Foreskin fibroblast (primary cell): ENCODE measurements at places on chromosomes 5 and 9.
A peak's percentile ranks its signal among the peaks of the same experiment; 100 is the strongest.

GRCh38 chr5:60287174-60287771 is 393.7 kb upstream of the PDE4D start:
- DNase-seq: peak; percentile 3

DNA sequence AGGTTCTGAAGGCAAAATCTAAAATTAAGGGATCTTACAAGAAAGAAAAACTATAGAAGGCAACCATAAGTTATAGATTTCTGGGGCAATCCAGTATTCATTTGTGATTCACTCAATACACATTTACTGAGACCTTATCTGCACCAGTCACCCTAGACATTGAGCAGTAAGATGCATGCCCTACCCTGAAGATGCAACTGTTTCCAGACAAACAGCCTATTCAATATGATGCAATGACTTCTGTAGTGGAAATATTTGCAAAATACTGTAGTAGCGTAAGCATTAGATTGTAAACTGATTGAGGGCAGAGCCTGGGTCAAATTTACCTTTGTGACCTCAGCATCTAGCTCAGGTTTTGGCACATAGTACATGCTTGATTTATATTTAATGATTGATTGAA is 256.2 kb upstream of the ACTBL2 start:
- no peak for DNase-seq

GRCh38 chr9:76519075-76519835 is 60.3 kb downstream of the GCNT1 start:
- no peak for DNase-seq

DNA sequence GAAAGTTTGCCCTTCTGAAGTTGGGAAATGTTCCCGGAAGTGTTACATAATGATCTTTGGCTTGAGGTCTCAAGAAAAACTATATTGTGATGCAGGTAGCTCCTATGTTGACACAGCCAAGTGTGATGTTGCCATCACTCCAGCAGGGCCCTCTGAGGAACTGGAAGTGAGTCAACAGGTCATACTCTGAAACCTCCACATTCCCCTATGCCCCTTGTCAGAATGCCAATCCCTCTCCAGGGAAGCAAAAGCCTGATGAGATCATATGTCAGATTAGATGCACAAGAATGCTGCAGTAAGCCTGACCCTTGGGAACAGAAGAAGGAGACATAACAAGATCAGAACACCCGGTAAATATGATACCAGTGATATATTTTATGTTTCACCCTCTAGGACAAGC is 66.8 kb upstream of the ITGA2 start:
- DNase-seq: peak; percentile 97

GRCh38 chr5:133681896-133682295 is 69.6 kb upstream of the FSTL4 start:
- no peak for DNase-seq

DNA sequence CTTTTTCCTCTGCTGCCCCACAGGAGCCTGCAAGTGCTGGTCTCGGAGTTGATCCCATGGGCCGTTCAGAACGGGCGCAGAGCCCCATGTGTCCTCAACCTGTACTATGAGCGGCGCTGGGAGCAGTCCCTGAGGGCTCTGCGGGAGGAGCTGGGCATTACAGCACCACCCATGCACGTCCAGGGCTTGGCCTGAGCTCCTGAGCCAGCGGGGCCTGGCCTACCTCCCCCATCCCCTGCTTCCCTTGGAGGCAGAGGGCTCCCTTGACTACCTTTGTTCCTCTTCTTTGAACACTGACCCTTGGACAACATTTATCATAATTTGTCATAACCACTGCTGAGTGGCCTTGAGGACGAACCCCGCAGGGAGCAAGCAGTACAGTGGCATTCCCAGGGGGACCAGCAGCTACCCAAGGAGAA is 6.9 kb upstream of the SLC27A4 start:
- no peak for DNase-seq

DNA sequence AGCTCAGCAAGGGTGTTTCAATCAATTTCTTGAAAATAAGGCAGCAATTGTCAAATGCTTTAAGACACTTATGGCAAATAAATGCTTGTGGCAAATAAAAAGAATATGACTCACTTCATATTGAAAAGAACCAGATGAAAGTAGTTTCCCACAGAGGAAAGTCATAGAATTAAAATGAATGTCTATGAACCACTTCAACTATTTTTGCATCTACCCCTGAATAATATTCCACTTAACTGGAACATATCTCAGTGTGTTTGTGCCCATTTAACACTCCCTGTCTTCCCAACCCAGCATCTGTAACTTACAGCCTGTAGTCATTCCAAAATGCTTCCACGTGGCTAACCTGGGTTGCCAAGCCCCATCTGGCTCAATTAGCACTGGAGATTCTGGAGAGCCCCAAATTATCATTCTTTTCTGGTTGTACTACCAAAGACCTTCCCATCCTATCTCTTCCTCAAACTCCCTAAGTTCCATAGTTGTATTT is 84.7 kb downstream of the FEM1C start:
- peak; percentile 54 for DNase-seq

DNA sequence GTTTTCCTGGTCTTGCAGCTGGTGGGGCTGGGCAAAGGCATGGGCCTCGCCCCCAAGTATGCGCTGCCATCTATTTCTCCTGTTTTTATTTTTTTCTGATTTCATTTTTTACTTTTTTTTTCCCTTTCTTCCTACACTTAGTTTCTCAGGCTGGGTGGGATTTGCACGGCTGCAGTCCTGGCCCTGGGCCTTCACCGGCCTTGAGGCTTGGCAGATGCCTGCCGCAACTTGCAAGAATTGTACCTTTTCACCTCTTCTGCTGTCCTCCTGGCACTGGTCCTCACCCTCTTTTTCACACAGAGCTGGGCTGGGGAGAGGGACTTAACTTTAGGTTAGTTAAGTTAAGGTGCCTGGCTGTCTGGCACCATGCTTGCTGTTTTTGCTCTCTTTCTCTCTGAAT is 10.3 kb upstream of the IRGM start:
- no peak for DNase-seq

DNA sequence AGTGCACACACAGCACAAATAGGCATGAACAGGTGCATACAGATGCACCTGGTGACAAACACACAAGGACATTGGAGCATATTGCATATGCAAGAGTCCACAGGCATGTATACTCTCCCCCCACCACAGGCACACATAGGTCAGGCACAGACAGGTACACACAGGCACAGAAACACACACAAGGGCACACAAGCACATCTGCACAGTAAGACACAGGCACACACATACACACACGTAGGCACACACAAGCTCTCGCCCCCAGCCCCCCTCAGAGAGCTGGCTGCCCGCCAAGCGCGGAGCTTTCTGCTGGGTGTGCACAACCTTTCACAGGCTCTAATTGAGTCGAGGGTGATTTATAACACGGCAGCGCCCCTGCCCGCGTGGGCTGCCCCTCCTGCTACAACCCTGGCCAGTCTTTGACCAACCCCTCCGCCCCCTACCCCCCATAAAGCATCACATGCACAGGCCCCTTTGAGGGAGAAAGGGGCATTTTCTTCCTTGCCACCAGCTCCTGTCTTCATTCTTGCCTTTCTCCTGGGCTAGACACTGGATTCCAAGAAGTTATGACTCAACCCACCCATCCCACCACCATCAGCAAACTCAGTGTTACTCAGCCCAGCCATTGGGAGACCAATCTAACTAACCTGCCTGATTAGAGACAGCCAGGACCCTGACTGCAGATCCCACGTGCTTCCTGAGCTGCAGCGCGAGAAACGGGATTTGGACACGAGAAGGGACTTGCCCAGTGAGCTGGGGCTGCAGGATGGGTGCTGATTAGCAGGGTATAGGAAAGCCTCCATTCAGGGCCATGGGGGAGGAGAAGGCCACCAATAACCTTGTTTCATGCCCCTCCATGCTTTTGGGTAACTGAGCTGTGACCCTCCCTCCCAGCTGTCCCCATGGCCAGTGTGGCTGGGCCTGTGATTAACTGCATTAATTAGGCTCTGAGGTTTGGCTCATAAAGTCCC is 42.8 kb upstream of the PSD2 start:
- DNase-seq: no peak

- DNase-seq: no peak
These were observed 508.8 kb downstream of the SEMA5A start for GRCh38 chr5:9037048-9037447.

DNA sequence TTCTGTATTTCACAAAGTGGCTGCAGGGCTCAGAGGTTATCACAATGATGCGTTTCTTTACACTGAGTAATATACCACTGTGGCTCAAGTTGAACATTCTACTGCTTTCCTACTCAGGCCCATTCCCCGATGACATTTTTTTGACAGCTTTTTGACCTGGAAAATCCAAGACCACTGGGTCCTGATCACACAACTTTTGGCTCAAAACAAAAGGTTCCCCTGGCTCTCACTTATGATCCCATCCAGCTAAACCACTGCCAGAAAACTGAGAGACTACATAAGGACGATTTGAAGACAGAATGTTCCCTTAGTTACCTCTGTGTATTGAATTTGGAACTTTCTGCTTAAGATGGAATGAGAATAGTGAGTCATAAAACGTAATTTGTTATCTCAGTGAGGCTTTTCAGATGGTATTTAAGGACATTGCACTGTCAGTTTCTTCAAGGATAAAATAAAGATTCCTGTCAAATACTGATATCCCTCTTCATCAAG is 78.0 kb upstream of the FBXL7 start:
- no peak for DNase-seq

DNA sequence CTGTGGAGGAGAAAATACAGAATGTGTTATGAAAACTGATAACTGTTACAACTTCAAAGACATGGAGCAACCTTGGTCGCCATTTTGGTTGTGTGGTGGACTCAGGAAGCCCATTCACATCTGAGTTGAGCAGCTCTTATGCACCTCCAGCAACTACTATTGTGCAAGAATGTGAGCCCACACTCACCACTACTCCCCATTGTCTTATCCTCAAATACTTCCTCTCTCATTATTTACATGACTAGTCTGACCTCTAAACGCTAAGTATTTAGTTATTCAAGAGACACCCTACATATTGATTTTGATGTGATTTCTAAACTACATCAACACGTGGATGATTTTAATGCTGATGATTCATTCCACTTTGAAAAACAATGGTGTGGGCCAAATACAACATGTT is 516.6 kb upstream of the CLINT1 start:
- peak; percentile 35 for DNase-seq

GRCh38 chr5:155085282-155085989 is 71.9 kb downstream of the KIF4B start:
- no peak for DNase-seq

DNA sequence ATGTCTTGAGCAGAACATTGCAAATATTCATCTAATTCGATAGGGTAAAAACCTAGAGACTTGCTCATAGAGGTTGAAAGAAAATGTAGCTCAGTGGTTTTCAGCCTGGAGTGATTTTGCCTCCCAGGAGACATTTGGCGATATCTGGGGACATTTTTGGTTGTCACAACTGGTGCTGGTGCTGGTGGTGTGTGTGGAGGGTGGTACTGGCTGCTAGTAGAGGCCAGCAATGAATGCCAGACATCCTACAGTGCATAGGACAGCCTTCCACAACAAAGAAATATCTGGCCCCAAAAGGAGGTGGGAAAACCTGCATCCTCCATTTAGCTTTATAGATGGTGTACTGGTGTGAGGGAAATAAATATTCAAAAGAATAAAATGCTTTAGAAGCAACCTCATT is 2.1 kb upstream of the BASP1 start:
- no peak for DNase-seq

DNA sequence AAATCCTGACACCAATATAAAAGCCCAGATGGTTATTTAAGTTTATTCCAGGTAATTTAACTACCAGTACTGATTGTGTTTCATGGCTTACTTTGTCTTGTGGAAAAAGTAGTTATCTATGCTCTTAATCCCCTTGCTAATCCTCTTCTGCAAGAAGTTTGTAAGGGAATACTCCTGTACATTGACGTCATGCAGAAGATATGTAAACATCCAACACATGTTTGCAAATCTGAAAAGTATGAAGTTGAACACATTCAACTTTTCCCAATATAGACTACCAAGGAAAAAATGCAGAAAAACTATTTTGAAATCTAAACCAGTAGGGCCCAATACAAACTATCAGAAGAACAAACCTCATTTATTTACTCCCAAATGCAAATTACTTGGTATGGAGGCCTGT is 56.3 kb upstream of the ELL2 start:
- peak; percentile 86 for DNase-seq

GRCh38 chr5:151531581-151531980 is 59.5 kb downstream of the FAT2 start:
- DNase-seq: no peak

DNA sequence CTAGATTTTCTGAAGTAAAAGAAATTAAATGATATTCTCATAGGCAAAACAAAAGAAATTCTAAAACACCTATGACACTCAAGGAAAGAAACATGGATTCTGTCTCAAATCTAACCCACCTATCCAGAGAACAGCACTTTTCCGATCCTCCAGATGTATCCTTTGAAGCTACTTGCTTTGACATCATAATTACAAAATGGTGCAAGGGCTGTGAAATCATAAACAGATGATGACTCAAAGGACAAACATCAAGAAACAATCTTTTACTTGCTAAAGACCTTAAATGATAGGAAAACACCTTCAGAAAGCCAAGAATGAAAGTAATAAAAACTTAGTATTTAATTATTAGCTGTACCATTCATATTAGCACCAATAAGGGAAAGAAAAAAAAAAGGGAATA is 202.6 kb downstream of the DENND1A start:
- DNase-seq: no peak

- DNase-seq: no peak
These were observed 327.5 kb downstream of the EDIL3 start for GRCh38 chr5:84057211-84057610.

- no peak for DNase-seq
These were observed 45.3 kb upstream of the PPP3R2 start for GRCh38 chr9:101639785-101640665.

DNA sequence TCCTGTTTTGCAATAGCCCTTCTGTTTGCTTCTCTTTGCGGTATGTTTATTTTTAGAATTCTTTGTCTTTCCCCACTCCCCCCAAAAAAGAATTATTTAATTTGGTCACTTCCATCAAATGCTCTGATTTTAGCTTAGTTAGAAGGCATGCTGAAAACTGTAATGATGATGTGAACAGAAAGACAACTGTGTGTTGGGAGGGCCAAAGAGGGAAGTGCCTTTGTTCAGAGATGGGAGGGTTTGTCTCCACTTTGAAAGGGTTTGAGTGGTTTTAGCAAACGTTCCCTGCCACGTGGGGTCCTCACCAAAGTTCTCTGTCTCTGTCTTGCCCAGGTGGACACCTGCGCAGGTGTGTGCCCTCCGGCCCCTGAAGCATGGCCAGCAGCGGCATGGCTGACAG is 41.9 kb downstream of the SYK start:
- DNase-seq: no peak

GRCh38 chr5:32522429-32523143 is 62.8 kb upstream of the SUB1 start:
- DNase-seq: peak; percentile 45

- DNase-seq: no peak
These were observed 32.4 kb downstream of the LHX3 start for GRCh38 chr9:136172412-136173079.

DNA sequence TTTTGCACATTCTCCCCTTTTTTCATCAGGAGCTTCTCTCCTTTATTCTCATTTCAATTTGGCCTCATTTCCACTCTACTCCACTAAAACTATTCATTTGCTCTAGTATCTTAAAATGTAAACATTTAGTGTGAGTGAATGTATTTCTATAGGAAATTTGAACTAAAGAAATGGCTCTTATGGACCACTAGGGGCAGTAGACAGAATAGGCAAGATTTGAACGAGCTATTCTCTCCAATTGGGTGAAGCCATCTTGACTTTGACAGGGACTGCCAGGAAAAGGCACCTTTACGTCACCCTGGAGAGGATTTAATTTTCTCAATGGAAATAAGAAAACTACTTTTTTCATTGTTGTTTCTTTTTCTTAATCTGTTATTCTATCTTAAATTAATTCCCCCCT is 666.3 kb downstream of the DNAH5 start:
- DNase-seq: no peak
